Cerebellar nuclear complex (tissue), 1 donor: ENCODE measurements at places on chromosomes 12 and 14.

DNA sequence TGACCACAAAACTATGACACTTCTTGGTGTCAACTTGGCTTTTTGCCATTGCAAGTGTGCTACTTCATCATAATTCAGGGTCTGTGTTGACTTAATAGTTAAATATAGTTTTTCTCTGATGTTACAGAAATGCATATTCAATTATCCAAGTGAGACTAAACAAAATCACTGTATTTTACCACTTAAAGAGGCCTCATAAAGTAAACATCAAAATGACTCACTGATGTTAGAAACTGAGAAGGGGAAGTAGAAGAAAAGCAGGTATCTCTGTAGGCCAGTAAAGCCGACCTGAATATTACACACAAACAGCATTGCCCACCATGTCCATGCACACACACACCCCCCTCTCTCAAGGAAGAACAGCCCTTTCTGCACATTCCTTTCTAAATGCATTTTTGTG is 55.4 kb downstream of the RPAP3 start:
- DNase-seq, result no peak

DNA sequence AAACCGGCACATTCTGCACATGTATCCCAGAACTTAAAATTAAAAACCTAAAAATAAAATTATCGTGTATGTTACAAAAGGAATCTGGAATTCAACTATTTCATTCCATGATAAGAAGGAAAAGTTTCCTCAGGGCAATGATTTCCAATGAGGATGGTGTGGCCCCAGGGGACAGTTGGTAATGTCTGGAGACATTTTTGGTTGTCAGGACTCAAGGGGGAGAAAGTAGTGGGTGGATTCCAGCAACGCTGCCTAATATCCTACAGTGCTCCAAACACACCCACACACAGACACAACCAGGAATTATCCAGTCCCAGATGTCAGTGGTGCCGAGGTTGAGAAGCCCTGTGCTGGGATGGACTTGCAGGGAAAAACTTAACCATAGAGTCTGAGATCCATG is 228.3 kb downstream of the TMEM132D start:
- DNase-seq, result no peak

GRCh38 chr12:6204533-6205143 is 4.4 kb downstream of the CD9 start:
- DNase-seq, result no peak

DNA sequence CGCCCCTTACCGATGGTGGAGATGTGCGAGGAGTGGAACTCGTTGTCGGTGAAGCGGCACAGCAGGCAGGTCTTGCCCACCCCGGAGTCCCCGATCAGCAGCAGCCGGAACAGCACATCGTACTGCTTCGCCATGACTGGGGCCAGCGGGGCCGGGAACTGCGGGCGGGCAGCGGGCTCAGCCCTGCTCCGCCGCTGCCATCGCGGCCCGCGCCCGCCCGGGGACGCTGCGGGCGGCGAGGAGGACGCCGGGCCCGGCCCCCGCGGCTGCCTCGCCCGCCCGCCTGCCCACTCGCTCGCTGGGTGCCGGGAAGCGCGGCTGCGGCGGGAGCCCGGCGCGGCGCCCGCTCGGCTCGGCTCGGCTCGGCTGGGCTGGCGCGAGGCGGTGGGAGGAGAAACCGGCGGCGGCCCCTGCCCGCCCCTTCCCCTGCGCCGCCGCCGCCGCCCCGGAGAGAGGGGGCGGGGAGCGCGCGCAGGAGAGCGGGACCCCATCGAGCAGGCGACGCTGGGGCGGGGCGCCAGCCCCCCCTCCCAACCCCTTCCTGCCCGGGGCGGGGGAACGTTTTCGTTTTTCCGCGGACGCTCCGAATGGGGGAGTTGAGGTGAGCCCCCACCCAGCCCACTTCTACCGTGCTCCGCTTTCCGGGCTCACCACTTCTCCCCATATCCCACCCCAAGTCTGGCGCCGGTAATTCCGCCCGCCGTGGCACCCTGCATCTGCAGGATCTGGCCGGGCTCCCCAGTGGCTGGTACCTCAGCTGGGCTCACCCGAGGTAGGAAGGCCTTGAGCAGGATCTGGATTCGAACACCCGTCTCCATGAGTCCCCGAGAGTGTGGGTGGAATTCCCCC is at the start of gene RAB15:
RAB15 (minus strand) TSS at position 394 of the 849 bp plus-strand sequence; CDS start at position 134, 260 bp downstream.
- no peak for DNase-seq

GRCh38 chr14:103140316-103141109 is 17.3 kb downstream of the TNFAIP2 start:
- no peak for DNase-seq

GRCh38 chr12:113921430-113921829 is 44.7 kb downstream of the RBM19 start:
- DNase-seq, result no peak

DNA sequence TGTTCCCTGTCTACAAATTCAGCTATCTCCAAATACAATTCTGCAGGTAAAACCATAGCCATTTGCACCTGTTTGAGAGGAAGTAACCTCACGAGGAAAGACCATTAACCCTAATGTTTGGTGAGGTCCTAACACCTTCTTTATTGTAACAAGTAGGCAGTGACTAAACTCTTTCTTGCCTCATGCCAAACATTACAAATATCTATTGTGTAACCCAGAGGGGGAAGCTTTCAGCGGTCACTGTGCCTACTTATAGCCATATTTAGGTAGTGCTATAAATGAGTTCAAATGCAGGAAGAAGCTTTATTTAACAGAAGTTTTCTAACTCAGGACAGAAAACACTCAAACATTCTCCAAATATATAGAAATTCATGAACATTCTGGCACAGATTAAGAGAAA is 252.7 kb downstream of the LRFN5 start:
- DNase-seq, result no peak
